ENCODE measurements at places on chromosomes 5 and 9.

- no peak for DNase-seq
Observed at GRCh38 chr5:107982703-107983425, 312.1 kb upstream of the EFNA5 start.

GRCh38 chr9:129459547-129460322 is 161.2 kb downstream of the C9orf50 start:
- no peak for DNase-seq

GRCh38 chr5:61333321-61333953 is 1.4 kb downstream of the ZSWIM6 start:
- DNase-seq: no peak

DNA sequence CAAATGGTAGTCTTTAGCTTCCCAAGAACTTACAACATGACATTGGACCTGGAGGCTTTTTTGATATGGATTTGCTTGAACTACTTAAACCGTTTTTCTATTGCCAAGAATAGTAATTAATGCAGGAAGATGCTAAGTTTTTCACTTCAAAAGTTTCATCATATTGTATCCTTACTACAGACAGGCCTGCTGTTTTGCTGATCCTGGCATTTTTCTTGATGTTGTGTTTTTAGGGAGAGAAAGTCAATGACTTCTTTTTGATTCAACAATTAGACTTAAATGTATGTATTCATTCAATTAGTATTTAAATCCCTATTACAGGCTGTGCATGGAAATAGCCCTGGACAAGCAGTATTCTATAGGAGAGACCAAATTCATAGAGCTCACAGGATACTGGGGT is 172.7 kb downstream of the TRPM3 start:
- DNase-seq: no peak

DNA sequence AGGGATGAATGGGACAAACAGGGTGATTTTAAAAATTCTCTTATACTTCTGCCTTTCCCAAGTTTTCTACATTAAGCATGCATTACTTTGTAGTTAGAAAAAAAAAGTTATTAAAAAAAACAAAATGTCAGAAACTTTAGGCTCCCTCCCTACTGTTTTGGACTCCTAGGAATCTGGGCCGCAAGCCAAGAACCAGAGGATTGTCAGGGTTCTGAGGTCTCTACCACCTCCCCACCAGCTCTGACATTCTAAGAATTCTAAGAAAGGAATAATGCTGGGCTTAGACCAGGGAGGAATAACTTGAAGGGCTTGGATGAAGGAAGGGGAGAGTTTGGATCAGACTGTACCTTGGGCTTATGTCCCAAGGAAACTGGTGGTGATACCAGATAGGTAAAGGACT is 1.1 kb upstream of the ARHGEF39 start:
- no peak for DNase-seq

- DNase-seq: no peak
Observed at GRCh38 chr9:4574657-4575243, 84.5 kb downstream of the SLC1A1 start.

All from cortex of kidney (tissue), 1 donor.